ENCODE measurements at places on chromosomes 12 and 14. TPM values are rescaled to one million over a fixed set of nuclear protein-coding genes. Genes with fewer than 3 reads are reported as not detected.
A peak's percentile ranks its signal among the peaks of the same experiment; 100 is the strongest.

GRCh38 chr14:50792051-50792477 is 38.9 kb downstream of the NIN start:
- no peaks in the 10 kb centered on the region for H3K27me3 ChIP-seq
- peaks cover 68% of the 10 kb centered on the region for H3K4me1 ChIP-seq
- no peak for DNase-seq

DNA sequence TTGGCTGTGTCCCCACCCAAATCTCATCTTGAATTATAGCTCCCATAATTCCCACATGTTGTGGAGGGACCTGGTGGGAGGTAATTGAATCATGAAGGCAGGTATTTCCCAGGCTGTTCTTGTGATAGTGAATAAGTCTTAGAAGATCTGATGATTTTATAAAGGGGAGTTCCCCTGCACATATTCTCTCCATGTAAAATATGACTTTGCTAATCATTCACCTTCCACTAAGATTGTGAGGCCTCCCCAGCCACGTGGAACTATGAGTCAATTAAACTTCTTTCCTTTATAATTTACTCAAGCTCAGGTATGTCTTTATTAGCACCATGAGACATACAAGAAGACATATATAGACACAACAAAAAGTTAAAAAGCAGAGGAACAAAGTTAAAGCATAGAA is 120.0 kb downstream of the CPNE8 start:
- peaks cover 5% of the 10 kb centered on the region for H3K36me3 ChIP-seq
- H3K27me3 ChIP-seq = no peaks in the 10 kb centered on the region
- H3K4me1 ChIP-seq = peaks cover 10% of the 10 kb centered on the region
- no peak overlapping the region for H3K27ac ChIP-seq

DNA sequence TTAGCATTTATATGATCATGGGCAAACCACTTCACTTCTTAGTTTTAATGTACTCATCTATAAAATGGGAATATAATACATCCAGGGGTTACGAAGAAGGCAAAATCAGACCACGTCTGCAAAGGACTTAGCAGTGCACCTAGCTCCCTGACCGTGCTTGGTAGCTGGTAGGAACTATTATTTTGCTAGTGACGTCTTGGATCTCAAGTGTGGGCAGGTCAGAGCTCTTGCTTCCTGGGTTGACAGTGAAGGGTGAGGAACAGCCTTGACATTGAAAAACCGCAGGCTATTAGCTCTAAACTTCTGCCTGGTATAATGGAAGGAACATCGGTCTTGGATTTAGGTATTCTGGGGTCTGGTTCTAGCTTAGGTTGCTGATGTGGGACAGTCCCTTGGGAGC is 89.3 kb upstream of the MED13L start:
- DNase-seq = no peak
- no peaks in the 10 kb centered on the region for H3K36me3 ChIP-seq
- H3K27me3 ChIP-seq = no peaks in the 10 kb centered on the region

DNA sequence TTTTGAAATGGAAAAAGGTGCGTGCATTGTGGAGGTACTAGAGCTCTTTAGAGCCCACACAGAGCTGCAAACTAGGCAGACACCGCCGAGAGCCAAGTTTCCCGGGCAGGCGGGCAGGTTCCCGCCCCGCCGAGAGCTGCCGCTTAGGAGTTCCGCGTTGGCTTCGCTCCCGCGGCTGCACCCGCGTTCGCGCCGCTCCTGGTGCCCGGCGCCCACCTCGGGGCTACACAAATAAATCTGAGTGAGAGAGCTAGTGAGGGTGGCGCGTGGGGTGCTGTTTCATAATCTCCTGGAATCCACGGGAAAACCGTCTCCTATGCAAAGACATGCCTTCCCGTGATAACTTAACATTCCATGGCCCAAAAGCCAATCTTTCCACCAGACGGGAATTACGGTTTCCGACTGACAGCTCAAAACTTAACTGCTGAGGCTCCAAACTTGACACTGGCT is 645 bp downstream of the KITLG start:
- peak overlapping the region; percentile 70 for H3K4me3 ChIP-seq
- H3K36me3 ChIP-seq = no peaks in the 10 kb centered on the region
- H3K27me3 ChIP-seq = peaks cover 52% of the 10 kb centered on the region
- peaks cover 7% of the 10 kb centered on the region for H3K4me1 ChIP-seq

- DNase-seq = no peak
- no peaks in the 10 kb centered on the region for H3K4me1 ChIP-seq
- H3K4me3 ChIP-seq = no peak overlapping the region
- H3K27me3 ChIP-seq = peaks cover 12% of the 10 kb centered on the region
- no peaks in the 10 kb centered on the region for H3K36me3 ChIP-seq
These were observed 31.5 kb upstream of the BHLHE41 start for GRCh38 chr12:26156201-26156871.

DNA sequence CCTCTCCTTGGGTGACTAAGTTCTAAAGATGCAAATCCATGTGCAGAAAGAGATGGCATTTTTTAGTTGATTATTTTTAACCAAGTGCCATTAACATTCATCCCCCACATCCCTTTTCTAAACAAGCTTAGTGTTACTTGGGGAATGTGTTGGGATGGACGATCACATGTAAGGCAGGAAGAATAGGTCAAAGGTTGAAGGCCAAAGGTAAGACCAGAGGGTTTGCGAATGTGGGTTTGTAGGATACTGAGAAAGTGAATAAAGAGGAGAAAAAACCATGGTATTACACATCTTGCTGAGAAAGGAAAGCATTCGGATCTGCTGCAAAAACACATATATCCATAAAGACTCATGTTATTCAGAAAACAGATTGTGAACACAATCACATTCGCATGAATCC is 111.6 kb downstream of the GCH1 start:
- no peaks in the 10 kb centered on the region for H3K4me1 ChIP-seq
- no peak overlapping the region for H3K27ac ChIP-seq

GRCh38 chr12:132521200-132521580 is 31.2 kb downstream of the FBRSL1 start:
- no peak for DNase-seq
- H3K4me1 ChIP-seq = no peaks in the 10 kb centered on the region
- H3K27ac ChIP-seq = no peak overlapping the region
- no peak overlapping the region for H3K4me3 ChIP-seq

- no peak for DNase-seq
- no peak overlapping the region for H3K27ac ChIP-seq
- H3K36me3 ChIP-seq = no peaks in the 10 kb centered on the region
- no peaks in the 10 kb centered on the region for H3K4me1 ChIP-seq
These were observed 124.5 kb downstream of the SLC8A3 start for GRCh38 chr14:70064136-70064865.

DNA sequence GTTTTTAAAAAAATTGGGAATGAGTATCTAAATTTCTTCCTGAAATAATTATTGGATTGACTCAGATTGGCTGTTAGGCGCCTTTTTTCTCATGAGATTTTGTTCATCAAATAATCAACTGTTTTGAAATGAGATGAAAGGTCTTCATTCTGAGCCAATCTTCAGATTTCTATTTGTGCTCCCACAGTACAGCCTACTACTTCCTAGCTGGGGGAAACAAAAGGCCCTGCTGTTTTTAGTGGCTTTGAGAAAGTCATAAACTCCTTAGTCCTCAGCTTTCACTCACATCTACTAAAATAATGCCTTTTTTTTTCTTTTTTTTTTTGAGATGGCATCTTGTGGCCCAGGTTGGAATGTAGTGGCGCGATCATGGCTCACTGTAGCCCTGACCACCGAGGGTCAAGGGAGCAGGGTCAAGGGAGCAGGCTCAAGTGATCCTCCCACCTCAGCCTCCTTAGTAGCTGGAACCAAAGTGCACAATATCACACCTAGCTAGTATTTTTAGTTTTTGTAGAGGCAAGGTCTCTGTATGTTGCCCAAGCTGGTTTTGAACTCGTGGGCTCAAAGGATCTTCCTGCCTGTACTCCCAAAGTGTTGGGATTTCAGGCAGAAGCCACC is 15.2 kb downstream of the NACA start:
- H3K4me3 ChIP-seq = no peak overlapping the region
- no peak for DNase-seq
- H3K4me1 ChIP-seq = peaks cover 12% of the 10 kb centered on the region
- no peak overlapping the region for H3K27ac ChIP-seq
- H3K27me3 ChIP-seq = peaks cover 3% of the 10 kb centered on the region

DNA sequence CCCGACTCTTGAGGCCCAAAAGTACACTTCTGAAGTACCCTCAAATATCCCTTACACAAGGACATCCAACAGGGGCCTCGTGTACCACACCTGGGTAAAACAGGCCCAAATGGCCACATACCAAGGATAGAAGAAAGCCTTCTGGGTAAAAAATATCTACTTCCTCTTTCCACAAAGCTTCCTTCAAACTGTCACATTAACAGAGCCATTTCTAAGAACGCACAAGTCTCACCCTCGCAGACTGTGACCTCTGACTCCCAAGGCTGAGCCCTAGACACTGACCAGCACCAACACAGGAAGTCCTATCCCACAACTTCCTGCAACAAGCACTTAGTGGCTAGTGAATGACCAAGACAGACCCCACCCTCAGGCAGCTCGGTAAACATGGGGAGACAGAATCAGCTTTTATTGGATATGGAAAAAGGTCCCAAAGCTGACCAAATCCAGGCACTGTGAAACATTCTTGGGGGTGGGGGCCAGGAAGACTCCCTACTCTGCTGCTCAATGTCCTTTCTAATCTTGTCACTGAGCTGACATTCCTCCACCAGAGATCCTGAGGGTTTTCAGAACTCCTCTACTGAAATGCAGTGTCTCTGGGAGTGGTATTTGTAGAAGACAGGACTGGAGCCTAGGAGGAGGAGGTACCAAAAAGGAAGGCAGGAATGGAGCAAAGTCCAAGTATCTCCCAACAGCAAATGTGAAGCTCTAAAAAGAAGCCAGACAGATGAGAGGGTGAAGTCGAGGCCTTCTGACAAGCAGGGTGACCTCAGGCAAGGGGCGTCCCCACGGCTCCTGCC is 15.9 kb downstream of the KCTD10 start:
- peaks cover 17% of the 10 kb centered on the region for H3K36me3 ChIP-seq
- H3K27me3 ChIP-seq = no peaks in the 10 kb centered on the region
- H3K4me3 ChIP-seq = no peak overlapping the region
- DNase-seq = no peak
- peak overlapping the region; percentile 78 for H3K27ac ChIP-seq

- no peaks in the 10 kb centered on the region for H3K4me1 ChIP-seq
- peaks cover 28% of the 10 kb centered on the region for H3K27me3 ChIP-seq
- peak; percentile 75 for DNase-seq
- H3K4me3 ChIP-seq = peak overlapping the region; percentile 77
- H3K27ac ChIP-seq = peak overlapping the region; percentile 71
These were observed 1.6 kb downstream of the TMEM121 start for GRCh38 chr14:105527826-105528585.

DNA sequence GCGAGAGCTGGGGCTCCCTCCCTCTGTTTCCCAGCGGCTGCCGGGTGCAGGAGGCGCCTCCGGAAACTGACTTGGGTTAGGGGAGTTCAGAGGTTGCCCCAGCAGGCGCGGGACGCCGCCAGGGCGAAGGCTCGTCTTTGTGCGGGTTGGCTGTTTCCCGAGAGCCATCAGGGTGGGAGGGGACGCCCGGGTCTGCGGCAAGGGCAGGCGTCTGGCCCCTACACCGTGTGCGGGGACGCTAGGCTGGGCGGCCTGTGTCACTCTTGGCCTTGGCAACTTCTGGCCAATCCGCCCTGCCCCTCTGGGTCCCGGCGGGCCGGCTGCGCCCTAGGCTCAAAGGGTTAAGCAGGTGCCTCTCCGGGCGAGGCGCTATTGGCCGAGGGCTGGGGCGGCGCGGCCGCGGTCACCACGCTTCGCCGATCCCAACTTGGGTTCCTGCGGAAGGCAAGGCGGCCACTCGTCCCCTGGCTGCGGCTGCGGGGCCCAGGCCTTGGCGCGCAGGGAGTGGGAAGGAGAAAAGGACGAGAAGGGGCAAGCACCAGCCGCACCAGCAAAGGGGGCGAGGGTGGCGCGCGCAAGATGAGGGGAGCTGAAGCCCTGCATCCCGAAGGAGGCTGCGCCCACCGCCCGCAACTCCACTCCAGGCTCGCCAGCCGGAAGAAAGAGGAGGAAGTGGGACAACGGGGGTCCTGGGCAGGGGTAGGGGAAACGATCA is 5.6 kb upstream of the NPAS3 start:
- H3K36me3 ChIP-seq = no peaks in the 10 kb centered on the region
- no peak for DNase-seq
- H3K4me3 ChIP-seq = no peak overlapping the region
- H3K27me3 ChIP-seq = peaks cover 62% of the 10 kb centered on the region
- H3K4me1 ChIP-seq = peaks cover 14% of the 10 kb centered on the region

DNA sequence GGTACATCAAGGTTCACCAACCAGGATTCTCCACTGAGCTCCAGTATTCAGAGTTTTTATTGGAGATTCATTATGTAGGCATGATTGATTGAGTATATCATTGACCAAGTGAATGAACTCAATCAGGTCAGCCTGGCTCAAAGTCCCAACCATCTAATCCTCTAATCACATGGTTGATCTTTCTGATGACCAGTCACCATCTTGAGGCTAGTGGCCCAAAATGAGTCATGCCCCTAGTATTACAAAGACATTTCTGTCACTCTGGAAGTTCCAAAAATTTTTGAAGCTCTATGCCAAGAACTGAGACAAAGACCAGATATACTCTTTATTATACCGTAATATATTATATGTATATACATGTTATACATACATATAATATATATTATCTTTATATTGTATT is 75.9 kb upstream of the ATF7IP start:
- H3K27ac ChIP-seq = no peak overlapping the region
- no peak overlapping the region for H3K4me3 ChIP-seq
- H3K4me1 ChIP-seq = no peaks in the 10 kb centered on the region
- no peak for DNase-seq

- H3K4me3 ChIP-seq = peak overlapping the region; percentile 9
- H3K36me3 ChIP-seq = peaks cover 3% of the 10 kb centered on the region
- no peaks in the 10 kb centered on the region for H3K27me3 ChIP-seq
- H3K4me1 ChIP-seq = peaks cover 17% of the 10 kb centered on the region
These were observed 118.1 kb downstream of the CMAS start for GRCh38 chr12:22164139-22164538.

GRCh38 chr14:75675265-75675960 is 14.4 kb downstream of the TTLL5 start:
- no peaks in the 10 kb centered on the region for H3K27me3 ChIP-seq
- H3K27ac ChIP-seq = no peak overlapping the region
- H3K4me3 ChIP-seq = no peak overlapping the region
- peaks cover 8% of the 10 kb centered on the region for H3K4me1 ChIP-seq

- peaks cover 41% of the 10 kb centered on the region for H3K36me3 ChIP-seq
- no peaks in the 10 kb centered on the region for H3K27me3 ChIP-seq
- DNase-seq = no peak
- no peak overlapping the region for H3K27ac ChIP-seq
These were observed 10.9 kb downstream of the DCP1B start for GRCh38 chr12:1993341-1993740.

FGF23 gene
- not detected for total RNA-seq

CPSF6 gene
- 115 TPM for total RNA-seq

CEBPE gene
- not detected for total RNA-seq

HOXC12 gene
- not detected for total RNA-seq

NTF3 gene
- not detected for total RNA-seq

TTC8 gene
- 3.5 TPM for total RNA-seq

PDE3A gene
- total RNA-seq = not detected

CATSPERB gene
- 1.5 TPM for total RNA-seq

Measured in activated T-helper 1 cell treated with anti-CD3 and anti-CD28 coated beads, Interleukin-12 subunit alpha, Interleukin-12 subunit beta, Interleukin-2, Interleukin-4 antibody, amounts not matched to agents 30 ng/mL and 10 ng/mL and 1 ng/mL, durations not matched to agents 14 hours and 24 hours and 36 hours (primary cell).